Renal cortical epithelial cell (primary cell): ENCODE measurements at places on chromosomes 11 and 22.
A peak's percentile ranks its signal among the peaks of the same experiment; 100 is the strongest.

GRCh38 chr22:41070665-41071331 lies 21.6 kb upstream of the EP300 start:
- no peak for DNase-seq

- DNase-seq: peak; percentile 3
Measured at GRCh38 chr11:4560467-4560866, 15.5 kb downstream of the OR52M1 start.

- no peak for DNase-seq
Measured at GRCh38 chr11:85652786-85653447, 5.2 kb downstream of the TMEM126A start.

DNA sequence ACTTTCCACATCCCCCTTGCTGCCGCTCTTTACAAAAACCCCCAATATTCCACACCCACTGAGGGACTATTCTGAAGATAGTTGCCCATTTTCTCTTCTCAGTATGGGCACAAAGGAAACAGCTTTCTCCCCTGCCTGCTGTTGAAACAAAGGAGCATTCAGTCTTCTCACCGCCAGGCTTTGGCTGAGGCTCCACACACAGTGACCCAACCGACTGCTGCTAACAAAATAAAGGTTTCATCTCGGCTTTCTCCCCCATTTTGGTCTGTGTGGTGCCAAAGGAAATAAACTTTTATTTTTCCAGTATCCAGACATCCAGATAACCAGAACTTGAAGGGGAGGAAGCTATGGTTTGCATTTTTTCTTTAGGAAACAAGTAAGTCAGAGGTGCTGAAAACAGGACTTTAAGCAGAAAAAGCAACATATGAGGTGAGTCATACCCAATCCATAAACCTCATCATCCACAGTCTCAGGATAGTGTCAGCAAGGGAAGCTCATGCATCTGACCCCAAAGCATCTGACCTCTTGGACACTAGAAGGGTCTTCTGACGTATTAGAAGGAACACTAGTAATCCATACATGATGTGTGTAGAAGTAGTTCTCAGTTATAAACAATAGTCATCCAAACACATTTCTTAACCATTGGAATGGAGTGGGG lies 6.4 kb downstream of the CLMP start:
- peak; percentile 58 for DNase-seq
